Thyroid gland (tissue), 4 donors: ENCODE measurements at places on chromosomes 11 and 22. TPM values are rescaled to one million over a fixed set of nuclear protein-coding genes. Genes with fewer than 3 reads are reported as not detected.

DNA sequence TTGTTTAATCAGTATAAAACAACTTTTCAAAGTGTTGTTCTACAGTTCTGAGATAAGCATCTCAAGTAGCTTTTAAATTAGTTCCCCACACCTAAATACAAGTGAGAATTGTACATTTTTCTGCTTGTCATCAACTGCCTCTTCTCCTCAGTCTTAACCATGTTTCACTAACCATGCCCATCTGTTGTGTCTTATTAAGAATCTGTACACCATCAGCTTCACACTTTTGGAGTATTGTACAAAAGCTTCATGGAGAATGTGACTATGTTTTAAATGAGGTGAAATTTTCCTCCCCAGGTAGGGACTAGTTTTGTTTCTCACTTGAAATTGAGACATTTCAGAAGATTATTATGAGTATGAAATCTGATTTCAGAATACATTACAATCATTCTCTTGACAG lies 52.4 kb downstream of the SIK2 start:
- no peak for DNase-seq
- peaks cover 8% of the 10 kb centered on the region for H3K4me1 ChIP-seq
- H3K36me3 ChIP-seq = no peaks in the 10 kb centered on the region
- no peak overlapping the region for H3K4me3 ChIP-seq
- no peaks in the 10 kb centered on the region for H3K27me3 ChIP-seq

DNA sequence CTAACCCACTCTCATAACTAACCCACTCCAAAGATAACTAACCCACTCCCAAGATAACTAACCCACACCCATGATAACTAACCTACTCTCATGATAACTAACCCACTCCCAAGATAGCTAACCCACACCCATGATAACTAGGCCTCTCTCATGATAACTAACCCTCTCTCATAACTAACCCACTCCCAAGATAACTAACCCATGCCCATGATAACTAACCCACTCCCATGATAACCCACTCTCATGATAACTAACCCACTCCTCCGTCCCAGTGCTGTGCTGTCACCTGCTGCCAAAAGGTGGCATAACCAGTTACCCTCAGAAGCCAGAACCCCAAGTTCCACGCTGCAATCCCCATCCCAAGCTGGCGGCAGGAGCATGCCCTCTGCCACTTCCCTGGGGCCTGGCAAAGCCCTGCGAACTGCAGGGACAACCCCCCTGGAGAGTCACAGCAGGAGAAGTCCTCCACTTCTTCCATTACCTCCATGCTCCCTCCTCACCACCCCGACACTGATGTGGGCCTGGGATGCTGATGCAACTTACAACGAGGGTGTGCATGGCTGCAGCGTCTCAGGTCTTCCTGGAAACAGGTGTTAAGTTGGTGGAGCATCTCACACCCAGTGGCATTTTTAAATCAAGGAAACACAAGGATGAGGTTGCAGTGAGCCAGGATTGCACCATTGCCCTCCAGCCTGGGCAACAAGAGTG lies 30.8 kb upstream of the CELSR1 start:
- H3K4me3 ChIP-seq = no peak overlapping the region
- no peaks in the 10 kb centered on the region for H3K27me3 ChIP-seq
- DNase-seq = no peak
- H3K36me3 ChIP-seq = no peaks in the 10 kb centered on the region

DNA sequence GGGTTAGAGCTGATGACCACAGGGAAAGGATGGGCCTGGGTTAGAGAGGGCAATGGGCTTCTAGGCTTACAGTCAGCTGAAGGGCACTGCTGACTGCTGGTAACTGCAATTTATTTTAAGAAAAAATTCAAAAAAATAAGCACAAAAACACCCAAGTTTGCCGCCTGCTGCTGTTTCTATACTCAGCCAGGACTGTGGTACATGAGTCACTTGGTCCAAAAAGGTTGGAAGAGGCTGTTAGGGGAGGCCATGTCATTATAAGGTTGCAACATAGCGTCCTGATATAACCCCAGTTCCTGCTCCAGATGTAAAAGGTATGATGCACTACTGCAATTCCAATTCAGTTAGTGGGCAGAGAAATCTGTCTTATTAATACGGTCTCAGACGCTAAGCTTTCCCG lies 98.9 kb downstream of the ETS1 start:
- no peak overlapping the region for H3K4me3 ChIP-seq
- peaks cover 51% of the 10 kb centered on the region for H3K36me3 ChIP-seq
- no peak overlapping the region for H3K27ac ChIP-seq
- H3K4me1 ChIP-seq = peaks cover 27% of the 10 kb centered on the region
- no peak for DNase-seq

DNA sequence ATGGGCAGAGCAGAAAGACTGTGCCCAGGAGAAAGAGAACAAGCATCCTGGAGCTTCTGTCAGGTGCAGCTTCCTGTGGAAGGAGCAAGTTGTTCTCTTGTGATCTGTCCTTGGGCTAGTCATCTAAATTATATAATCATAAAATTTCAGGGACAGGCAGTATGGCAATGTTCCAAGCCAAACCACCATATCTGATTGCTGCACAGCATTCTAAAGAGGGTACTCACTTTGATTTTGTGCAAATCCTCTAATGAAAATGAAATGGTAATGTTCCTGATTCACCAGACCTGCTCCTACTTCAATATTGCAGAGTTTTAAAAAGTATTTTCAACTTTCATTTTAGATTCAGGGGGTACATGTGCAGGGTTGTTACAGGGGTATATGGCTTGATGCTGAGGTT lies at the start of gene PATE2:
TSS of gene PATE2 (minus strand) at position 101 of the 400 bp plus-strand sequence. CDS start at position 46, 55 bp downstream.
- no peak for DNase-seq
- H3K4me1 ChIP-seq = no peaks in the 10 kb centered on the region
- H3K27ac ChIP-seq = no peak within 1 kb of the TSS
- H3K4me3 ChIP-seq = no peak within 1 kb of the TSS

DNA sequence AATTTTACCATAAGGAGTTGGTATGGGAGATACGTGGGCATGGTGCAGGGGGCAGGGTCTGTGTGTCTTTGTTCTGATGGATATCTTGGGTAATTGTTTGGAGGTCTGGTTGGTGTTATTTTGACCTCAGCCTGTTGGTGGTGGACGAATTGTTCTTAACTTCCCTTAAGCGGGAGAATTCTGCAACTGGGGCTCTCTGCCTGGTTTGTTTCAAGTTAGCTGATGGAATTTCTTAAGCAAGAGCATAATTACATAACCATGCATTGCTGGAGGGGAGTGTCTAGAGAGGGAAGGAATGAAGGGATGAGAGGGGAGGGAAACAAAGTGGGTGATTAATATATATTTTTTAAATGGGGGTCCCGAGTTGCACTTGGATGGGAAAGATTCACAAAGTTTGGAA lies 908.5 kb upstream of the RAG2 start:
- H3K4me3 ChIP-seq = no peak overlapping the region
- H3K4me1 ChIP-seq = no peaks in the 10 kb centered on the region
- DNase-seq = no peak
- no peaks in the 10 kb centered on the region for H3K36me3 ChIP-seq

- no peaks in the 10 kb centered on the region for H3K4me1 ChIP-seq
- H3K27me3 ChIP-seq = no peaks in the 10 kb centered on the region
- H3K27ac ChIP-seq = no peak overlapping the region
- H3K4me3 ChIP-seq = no peak overlapping the region
These were observed 58.1 kb upstream of the NECTIN1 start for GRCh38 chr11:119787074-119787461.

DNA sequence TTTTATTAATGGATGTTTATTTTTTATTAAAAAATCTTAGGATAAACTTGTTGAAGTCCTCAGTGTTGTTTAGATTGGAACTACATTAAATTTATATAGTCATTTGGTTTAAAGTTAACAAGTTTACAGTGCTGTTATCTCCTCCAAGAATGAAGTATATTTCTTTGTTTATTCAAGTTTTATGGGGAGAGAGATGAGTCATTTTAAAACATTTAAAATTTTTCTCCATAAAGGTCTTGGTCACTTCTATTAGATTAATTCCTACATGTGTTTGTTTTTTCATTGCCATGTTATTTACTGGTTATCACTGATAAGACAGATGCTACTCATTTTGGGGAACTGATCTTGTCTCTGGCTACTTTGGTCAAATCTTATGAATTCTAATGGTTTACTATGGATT lies 429.6 kb downstream of the METTL15 start:
- no peaks in the 10 kb centered on the region for H3K36me3 ChIP-seq
- H3K27ac ChIP-seq = no peak overlapping the region
- DNase-seq = no peak
- H3K27me3 ChIP-seq = no peaks in the 10 kb centered on the region
- H3K4me1 ChIP-seq = no peaks in the 10 kb centered on the region

GRCh38 chr11:19594326-19594725 lies 118.3 kb upstream of the NAV2 start:
- H3K27me3 ChIP-seq = no peaks in the 10 kb centered on the region
- no peak for DNase-seq
- H3K4me3 ChIP-seq = no peak overlapping the region
- H3K4me1 ChIP-seq = peaks cover 15% of the 10 kb centered on the region
- no peak overlapping the region for H3K27ac ChIP-seq
- H3K36me3 ChIP-seq = no peaks in the 10 kb centered on the region

DNA sequence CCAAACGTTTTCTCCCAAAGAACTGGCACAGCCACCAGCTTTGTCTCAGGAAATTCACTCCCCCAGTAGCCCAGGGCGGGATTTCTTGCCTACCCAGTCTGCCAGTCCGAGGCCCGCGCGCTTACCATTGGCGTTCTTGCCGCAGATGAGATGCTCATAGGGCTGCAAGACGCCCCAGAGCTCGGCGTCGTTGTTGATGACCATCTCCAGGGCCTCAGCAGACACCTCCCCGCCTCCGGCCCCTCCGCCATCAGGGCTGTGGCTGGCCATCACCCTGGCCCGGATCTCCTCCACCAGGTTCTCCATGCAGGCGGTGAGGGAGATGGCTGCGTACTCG lies 1.3 kb downstream of the ABTB2 start:
- peak overlapping the region; percentile 34 for H3K4me3 ChIP-seq
- H3K36me3 ChIP-seq = no peaks in the 10 kb centered on the region
- no peaks in the 10 kb centered on the region for H3K27me3 ChIP-seq
- no peak for DNase-seq
- H3K4me1 ChIP-seq = peaks cover 15% of the 10 kb centered on the region

GRCh38 chr11:77259641-77260040 lies 41.8 kb downstream of the GDPD4 start:
- DNase-seq = no peak
- H3K4me3 ChIP-seq = no peak overlapping the region
- H3K36me3 ChIP-seq = no peaks in the 10 kb centered on the region
- H3K4me1 ChIP-seq = no peaks in the 10 kb centered on the region
- H3K27me3 ChIP-seq = no peaks in the 10 kb centered on the region

- no peak overlapping the region for H3K27ac ChIP-seq
- no peaks in the 10 kb centered on the region for H3K36me3 ChIP-seq
- no peaks in the 10 kb centered on the region for H3K27me3 ChIP-seq
- no peak for DNase-seq
- no peaks in the 10 kb centered on the region for H3K4me1 ChIP-seq
These were observed 657.7 kb downstream of the OPCML start for GRCh38 chr11:132874638-132875037.

GRCh38 chr11:91296629-91297028 lies 928.0 kb upstream of the FAT3 start:
- H3K36me3 ChIP-seq = no peaks in the 10 kb centered on the region
- H3K4me1 ChIP-seq = no peaks in the 10 kb centered on the region
- H3K27me3 ChIP-seq = no peaks in the 10 kb centered on the region
- H3K4me3 ChIP-seq = no peak overlapping the region
- no peak overlapping the region for H3K27ac ChIP-seq

GRCh38 chr22:45399712-45400445 lies 13.5 kb downstream of the SMC1B start:
- H3K27ac ChIP-seq = no peak overlapping the region
- DNase-seq = no peak
- no peak overlapping the region for H3K4me3 ChIP-seq

DNA sequence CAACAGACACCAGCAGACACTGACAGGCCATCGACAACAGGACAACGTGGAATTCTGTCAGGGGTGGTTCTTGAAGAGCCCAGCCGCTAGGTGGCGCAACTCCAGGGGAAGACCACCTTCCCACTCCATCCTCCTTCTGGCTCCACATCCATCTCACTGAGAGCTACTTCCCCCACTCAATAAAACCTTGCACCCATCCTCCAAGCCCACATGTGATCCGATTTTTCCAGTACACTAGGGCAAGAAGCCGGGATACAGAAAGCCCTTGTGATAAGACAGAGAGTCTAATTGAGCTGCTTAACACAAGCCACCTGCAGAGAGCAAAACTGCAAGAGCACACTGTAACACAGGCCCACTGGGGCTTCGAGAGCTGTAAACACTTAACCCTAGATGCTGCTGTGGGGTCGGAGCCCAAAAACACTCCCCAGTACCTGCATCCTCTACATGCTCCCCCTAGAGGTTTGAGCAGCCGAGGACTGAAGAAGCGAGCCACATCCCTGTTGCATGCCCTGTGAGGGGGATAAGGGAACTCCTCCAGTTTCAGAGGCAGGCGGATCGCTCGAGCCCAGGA lies 11.5 kb upstream of the RAB39A start:
- no peak overlapping the region for H3K4me3 ChIP-seq
- no peaks in the 10 kb centered on the region for H3K27me3 ChIP-seq
- no peak for DNase-seq
- no peak overlapping the region for H3K27ac ChIP-seq

DNA sequence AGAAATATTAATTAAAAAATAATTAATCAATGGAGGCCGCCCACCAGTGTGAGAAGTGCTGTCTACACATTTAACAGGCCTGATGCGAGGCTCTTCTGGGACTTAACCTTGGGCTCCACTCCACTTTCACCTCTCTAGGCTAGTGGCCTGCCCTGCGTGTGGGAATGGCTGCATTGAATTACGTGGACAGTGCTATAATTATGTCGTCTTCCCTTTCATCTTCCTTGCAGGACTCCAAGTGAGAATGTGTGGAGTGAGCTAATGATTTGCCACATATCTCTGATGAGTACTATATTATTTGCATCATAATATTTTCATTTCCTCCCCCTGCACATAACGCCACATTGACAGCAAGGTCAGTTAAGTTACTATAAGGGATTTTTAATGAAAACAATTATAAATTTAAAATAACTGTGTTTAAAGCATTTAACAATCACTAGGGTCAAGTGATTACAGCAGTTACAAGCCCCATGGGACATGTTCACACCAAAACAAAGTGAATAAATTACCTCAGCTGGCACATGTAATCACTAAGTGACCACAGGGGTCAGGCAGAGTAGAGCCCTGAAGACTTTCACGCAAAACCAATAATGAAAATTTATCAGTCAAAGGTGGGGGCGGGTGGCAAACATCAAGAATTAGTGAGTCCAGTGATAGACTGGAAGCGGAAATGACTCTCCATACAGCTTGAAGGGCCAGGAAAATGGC lies 63.5 kb downstream of the MPPED2 start:
- no peaks in the 10 kb centered on the region for H3K27me3 ChIP-seq
- peaks cover 42% of the 10 kb centered on the region for H3K4me1 ChIP-seq
- H3K27ac ChIP-seq = no peak overlapping the region
- H3K36me3 ChIP-seq = no peaks in the 10 kb centered on the region
- no peak for DNase-seq

DERL3 gene
- total RNA-seq = 1.6 TPM

MRPL23 gene
- 86.9 TPM for total RNA-seq

LRRC4C gene
- 4.6 TPM for total RNA-seq

MS4A4A gene
- total RNA-seq = 4.1 TPM

SLC22A12 gene
- total RNA-seq = not detected

JAML gene
- total RNA-seq = 2.8 TPM

SLC6A5 gene
- total RNA-seq = not detected

LYVE1 gene
- total RNA-seq = 185 TPM

CXCR5 gene
- not detected for total RNA-seq

BARX2 gene
- not detected for total RNA-seq

IFTAP gene
- 139 TPM for total RNA-seq
